Transverse colon (tissue), 4 donors: ENCODE measurements at places on chromosomes 13 and 19. TPM values are rescaled to one million over a fixed set of nuclear protein-coding genes. Genes with fewer than 3 reads are reported as not detected.

DNA sequence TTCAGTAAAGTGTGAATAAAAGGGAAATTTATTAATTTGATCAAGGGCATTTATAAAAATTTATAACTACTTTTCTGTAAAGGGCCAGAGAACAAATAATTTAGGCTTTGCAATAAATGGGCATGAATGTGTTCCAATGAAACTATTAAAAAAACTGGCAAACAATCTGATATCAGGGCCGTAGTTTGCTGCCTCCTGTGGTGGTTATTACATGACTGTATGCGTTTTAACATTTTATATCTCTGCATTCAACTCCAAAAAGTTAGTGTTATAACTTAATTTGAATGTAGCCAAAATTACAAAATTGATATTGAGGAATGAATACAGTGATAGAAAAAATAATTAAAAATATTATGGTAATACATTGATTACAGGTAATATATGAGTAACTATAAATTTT is 80.5 kb upstream of the POSTN start:
- DNase-seq: no peak

The ZNF579 gene
- total RNA-seq: 2.9 TPM

DNA sequence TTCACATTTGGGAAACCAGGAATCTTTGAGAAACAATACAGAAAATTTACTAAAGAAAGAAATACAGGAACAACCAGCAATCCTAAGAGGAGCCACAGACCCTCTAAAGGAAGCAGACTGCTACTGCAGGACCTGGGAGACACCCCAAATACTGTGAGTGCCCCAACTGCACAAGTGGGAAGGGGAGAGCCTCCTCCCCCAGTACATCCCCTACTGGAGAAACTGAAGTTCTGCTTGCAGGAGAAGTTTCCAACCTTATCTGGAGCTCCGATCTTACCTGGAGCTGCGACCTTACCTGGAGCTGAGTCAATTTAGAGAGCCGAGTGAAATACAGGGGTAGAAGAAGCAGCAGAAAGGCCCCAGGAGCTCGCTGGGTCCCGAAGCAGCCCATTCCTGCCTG is 236.4 kb upstream of the SPRY2 start:
- DNase-seq: no peak

DNA sequence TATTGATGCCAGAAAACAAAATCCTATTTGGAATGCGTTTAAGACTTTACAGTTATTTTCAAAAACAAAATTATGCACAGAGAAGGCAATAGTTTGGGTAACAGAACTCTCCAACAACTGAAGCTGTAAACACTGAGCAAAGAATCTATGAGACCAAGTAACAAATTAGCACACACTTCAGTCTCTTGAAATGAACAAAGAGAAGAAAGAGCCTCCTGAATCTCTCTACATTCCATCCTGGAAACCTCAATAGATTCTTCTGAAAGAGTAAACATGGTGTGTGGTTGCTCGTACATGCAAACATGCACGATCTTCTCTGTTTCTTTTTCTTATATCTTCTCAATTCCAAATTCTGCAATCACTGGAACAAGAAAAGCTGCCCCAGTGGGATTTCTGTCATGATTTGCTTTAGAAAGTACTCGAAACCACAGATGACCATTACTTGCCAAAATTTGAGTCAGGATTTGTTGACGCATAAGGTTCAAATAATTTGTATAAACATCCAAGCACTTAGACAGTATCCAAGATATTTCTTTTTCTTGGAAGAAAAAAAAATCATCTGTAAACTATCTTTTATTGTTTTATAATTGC is 137.9 kb upstream of the DACH1 start:
- DNase-seq: no peak
